ENCODE measurements at places on chromosomes 4 and X.

- DNase-seq: no peak
Measured at GRCh38 chr4:146450524-146450923, 71.2 kb downstream of the SLC10A7 start.

DNA sequence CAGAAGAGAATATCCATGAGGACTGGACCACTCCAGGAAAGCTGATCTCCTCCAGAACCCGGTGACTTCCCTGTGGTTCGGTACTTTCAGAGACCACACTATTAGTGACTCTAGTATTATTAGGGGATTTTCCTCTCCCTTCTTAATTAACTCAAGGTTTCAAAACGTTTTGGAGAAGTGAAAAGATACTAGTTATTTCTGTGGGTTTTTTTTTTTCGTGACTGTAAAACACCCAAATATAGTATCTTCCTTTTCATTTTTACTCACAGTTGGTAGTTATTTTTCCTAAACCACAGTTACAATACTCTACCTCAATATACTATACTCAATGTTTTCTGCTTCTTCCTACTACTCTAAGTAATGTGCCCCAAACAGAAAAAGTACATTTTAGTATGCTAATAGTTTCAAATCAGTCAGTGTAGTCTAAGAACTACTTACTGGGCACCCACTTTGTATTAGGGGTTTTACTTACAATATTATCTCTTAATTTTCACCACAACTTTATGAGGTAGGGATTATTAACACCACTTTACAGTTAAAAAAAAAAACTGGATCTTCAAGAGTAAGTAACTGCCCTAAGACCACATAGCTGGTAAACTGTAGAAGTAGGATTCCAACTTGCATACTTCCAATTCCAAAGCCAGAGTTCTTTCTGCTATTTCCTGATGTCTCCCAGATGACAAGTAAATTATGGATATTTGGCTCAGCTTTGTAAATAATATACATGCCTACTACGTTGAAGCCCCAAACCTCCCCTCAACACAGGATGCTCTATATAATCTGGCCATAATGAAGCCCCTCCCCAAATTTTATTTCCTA lies 45.0 kb downstream of the SLC9A7 start:
- no peak for DNase-seq

- DNase-seq: no peak
Measured at GRCh38 chrX:97374266-97374665, 490.6 kb downstream of the RPA4 start.

DNA sequence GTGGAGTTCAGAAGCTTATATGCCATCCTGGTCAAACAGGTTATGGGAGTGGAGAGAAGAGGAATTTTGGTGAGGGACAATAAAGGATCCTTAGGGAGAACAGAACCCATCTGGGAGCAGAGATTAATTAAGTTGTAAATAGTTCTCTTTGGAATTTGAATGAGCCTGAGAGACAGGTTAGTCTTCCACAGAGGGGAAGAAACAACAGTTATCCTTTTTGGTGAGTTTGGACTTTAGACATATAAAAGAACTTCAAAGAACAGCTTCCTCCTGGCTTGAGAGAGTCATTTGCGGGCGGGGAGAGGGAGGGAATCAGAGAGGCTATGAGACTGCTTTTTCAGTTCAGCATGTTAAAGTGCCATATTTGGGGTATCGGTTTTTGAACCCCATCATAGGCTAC lies 793.3 kb upstream of the MAGEB2 start:
- no peak for DNase-seq

DNA sequence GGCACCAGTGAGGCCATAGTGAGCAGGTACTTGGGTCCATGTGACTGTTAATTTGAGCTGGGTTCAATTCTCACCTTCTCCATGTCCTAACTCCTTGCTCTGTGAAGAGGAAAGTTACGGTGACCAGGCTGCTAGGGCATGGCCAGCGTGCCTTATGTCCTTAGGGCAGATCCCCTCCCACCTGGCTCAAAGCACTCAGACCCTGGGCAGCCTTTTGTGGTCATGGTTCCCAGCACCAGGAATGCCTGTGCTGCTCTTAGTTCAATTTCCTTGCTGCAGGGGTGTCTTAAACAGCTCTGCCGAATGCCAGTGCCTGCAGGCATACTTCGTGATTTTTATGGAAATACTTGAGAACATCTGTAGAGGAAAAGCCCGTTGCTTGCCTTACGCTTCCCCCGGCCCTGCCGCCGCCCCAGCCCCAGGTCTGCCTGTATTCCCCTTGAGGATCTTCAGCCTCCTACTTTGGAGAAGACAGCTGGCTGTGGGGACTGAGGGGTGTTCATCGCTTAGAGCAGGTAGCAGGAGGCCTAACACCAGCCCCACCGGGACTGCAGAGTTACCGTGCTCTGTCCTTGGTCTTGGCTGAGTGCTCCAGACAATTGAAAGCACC lies 3.1 kb upstream of the CDK16 start:
- no peak for DNase-seq

DNA sequence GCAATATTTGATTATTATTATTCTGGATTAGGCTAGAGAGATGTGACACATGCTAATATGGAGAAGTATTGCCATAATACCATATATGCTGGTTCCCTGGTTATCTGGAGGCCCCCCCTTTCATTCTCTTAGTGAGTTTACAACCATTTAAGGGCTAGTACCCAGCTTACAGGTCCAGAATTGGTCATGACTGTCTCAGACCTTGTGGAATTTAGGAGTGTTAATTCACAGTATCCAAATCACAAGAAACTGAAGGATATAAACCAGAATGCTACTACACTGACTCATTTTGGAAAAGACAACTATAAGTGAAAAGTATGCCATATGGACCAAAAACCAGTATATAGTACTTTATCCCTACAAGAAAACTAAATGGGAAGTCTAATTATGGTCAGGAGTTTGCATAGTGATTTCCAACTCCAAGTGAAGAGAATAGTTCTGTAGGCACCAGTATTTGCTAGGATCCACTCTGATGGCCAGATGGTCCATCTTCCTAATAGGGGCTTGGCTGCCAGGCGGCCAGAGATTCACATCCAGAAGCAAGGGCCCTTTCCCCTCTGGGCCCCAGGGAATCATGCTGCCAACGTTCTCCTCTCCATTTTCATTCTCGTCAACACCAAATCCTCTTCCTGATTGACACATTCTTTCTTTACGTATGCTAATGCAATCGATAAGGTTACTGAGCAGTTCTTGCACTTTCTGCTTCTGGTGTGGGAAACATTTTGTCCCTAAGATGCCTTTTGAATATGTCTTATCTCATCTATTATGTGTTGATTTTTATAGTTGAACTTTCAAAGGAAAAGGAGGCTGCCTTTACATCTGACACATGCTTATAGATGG lies 123.6 kb downstream of the SHROOM3 start:
- DNase-seq: no peak

DNA sequence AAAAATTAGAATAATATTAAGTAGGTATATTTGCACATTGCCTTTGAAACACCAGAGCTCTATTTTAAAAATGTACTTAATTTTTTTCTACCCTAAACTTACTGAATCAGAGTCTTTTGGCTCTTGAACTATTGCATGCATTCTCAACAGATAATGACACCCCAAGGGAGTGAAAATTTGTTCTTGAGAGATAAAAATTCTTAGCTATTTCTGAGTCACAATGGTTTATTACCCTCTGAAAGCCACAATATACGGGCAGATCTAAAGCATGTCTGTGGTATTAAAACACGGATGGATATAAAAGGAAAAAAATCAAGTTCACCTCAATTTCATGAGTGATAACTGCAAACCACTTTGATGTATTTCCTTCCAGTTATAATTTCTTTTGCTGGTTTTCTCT lies 636.3 kb upstream of the FTHL17 start:
- no peak for DNase-seq

- DNase-seq: no peak
Measured at GRCh38 chrX:68503836-68504636, 5.2 kb downstream of the YIPF6 start.

GRCh38 chr4:53716011-53716410 lies 124.7 kb upstream of the LNX1 start:
- DNase-seq: no peak

GRCh38 chrX:154308108-154308946 lies 12.7 kb downstream of the TKTL1 start:
- DNase-seq: no peak

- DNase-seq: no peak
Measured at GRCh38 chr4:89324671-89325070, 17.1 kb upstream of the GPRIN3 start.

- no peak for DNase-seq
Measured at GRCh38 chr4:39942507-39942906, 35.2 kb downstream of the PDS5A start.

GRCh38 chrX:69718102-69718501 lies 102.2 kb downstream of the EDA start:
- DNase-seq: no peak

DNA sequence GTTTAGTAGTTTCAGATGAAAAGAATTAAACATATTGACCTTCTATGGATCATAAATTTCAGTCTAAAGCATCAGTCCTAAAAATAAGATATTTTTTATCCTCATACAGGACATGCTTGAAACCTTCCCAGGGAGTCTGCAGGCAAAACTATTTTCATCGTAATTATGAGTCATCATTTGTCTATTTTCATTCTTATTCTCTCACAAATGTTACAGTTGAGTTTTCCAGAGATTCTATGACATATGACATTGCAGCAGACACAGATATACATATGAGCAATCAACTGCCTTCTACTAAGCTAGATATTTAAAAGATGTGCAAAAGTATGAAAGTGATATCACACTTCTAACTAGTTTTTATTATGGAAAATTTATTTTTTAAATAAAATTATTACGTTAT lies 398.0 kb downstream of the MAGEB5 start:
- DNase-seq: no peak

- no peak for DNase-seq
Measured at GRCh38 chr4:128955751-128956150, 137.6 kb downstream of the SCLT1 start.

GRCh38 chr4:139457318-139457717 lies 3.4 kb downstream of the RAB33B start:
- no peak for DNase-seq

- no peak for DNase-seq
Measured at GRCh38 chr4:113181289-113182007, 132.0 kb downstream of the ANK2 start.

DNA sequence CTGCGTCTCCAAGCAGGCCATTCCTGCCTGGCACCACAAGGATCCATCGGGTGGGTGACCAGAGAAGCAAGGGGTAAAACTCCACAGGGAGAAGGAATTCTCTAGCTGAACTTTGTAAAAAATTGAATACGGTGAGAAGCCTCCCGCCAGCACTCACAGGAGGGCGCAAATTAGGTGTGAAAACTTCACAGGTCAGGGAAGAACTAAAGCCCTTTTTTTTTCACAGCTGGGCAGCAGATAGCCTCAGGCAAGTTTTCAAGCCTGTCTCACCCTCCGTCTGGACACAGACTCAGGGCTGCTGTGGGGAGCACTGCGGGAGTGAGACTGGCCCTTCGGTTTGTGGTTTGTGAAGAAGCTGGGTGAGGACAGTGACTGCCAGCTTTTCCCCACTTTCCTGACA lies 224.1 kb upstream of the FGF16 start:
- no peak for DNase-seq

GRCh38 chr4:98653890-98654867 lies 4.2 kb downstream of the TSPAN5 start:
- DNase-seq: no peak

DNA sequence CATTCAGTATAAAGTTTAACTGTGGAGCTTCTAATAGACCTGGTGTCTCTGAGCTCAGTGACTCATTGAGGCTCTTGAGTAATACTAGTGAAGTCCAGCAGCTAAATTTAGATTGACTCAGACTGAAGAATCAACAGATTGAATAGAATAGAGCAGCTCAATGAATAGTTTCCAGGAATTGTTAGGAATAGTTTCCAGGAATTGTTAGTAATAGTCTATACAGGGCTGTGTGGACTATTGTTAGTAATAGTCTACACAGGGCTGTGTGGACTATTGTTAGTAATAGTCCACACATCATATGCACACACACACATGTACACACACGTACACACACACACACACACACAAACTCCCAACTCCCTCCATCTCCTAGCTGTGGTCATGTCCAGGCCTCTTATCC lies 3.0 kb downstream of the GIMD1 start:
- DNase-seq: no peak

- no peak for DNase-seq
Measured at GRCh38 chrX:123927845-123928244, 33.7 kb upstream of the STAG2 start.

- no peak for DNase-seq
Measured at GRCh38 chrX:3527166-3527565, 180.7 kb upstream of the MXRA5 start.

GRCh38 chrX:50168241-50168687 lies 32.5 kb downstream of the AKAP4 start:
- no peak for DNase-seq

- DNase-seq: peak; percentile 38
Measured at GRCh38 chr4:127586922-127587571, 45.7 kb upstream of the INTU start.

DNA sequence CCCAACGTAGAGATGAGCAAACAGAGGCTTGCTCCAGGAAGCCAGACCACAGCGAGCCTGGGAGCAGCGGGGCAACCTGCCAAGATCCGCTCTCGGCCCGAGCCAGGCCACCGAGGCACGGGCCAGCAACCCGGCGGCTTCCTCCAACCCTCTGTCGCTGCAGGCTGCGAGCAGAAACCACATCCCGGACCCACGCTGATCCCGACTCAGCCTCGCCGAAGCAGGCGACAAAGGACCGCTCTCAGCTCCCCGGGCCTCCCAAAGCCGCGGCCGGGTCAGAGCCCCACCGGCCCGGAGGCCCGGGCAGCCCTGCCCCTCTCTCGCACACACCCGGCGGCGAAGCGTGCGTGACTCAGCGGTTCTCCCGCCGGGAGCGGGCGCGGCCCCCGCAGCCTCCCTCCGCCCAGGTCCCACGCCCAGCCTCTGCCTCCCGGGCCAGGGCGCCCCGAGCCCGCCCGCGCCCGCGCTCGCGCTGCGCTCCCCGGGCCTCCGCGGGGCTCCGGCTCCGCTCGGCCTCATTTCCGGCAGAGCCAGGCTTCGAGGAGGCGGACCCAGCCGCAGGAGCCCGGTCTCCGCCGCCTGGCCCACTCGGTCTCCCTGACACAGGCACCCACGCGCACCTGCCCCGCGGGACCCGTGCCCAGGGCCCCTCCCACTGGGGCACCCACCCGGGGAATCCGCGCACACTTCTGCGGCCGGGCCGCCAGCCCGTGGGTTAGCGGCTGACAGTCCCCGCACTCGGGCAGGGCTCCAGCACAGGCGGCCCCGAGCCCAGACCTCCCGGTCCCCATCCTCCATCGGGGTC lies 1.7 kb downstream of the PPP2R2C start:
- no peak for DNase-seq

Measured in NCI-H1092 (cell line).